ENCODE measurements at places on chromosomes 12 and 14.

DNA sequence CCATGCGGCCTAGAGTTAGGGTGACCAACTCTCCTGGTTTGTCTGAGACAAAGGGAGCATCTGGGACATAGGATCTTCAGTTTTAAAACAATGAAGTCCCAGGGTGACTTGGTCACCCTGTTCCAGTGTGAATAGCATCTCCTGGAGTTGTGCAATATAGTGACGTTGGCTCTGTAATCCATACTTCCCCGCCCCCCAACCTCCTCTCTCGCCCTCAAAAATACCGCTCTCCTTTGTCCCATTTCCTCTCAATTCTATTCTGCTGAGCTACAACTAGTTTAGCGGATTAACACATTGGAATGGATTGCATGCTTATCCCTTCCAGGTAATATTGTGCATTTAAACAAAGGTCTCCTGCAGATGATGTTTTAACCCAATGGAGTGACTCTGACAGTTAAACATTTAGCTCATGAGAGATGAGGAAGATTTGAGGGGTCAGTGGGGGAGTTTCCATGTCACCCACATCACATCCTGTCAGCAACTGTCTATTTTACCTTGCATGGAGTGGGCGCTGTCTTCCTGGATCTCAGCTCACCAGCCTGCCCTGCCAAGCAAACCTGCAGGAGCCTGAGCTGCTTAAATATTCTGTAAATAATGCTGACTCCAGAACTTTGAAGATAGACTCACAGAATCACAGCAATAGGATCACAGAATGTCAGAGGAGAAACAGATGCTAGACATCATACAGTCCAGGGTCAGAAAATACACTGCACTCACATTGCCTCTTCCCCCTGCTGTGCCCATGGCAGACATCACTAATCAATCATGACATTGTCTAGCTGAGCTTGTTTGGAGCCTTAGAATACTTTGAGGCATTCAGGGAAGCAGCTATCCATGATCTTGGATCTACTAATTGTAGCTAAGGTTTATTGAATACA lies 43.0 kb downstream of the MAP1LC3B2 start:
- no peak for DNase-seq

DNA sequence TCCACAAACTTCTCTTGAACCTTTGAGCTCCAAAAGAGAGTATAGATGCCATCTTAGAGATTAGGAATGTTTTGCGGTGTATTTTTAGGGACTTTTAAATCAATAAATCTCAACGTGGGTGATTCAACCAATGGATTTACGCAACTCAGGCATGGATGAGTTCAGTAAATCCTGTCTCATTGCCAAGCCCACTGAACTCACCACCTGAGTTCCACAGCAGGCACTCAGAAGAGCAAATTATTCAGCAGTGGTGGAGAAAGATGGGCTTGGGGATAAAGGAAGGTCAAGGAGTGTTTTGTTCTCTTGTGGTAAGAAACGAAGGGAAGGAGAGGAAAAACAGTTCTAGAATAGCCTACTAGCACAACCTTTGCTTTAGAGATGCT lies 68.7 kb upstream of the HMGA2 start:
- no peak for DNase-seq

GRCh38 chr14:100657780-100658179 lies 68.9 kb upstream of the DLK1 start:
- no peak for DNase-seq

- no peak for DNase-seq
Observed at GRCh38 chr14:105492971-105493871, 2.2 kb downstream of the TEDC1 start.

- DNase-seq: no peak
Observed at GRCh38 chr12:2410496-2410895, 357.7 kb downstream of the CACNA1C start.

DNA sequence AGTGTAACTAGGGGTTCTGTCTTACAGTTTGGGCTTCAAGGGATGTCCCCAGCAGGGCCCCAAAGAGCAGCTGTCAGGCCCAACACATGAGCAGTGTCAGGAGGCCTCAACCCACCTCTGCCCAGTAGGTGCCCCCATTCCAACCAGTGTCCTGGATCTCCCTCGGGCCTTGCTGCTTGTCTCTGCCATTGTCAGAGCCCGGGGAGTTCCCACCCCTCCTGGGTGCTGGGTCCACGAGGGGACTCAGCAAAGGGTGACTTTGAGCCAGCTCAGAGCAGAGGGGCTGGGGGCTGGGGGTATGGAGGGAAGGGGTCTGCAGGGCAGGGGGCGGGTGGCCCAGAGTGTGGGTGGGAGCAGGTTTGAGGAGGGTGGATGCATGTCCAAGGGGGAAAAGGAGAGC lies 18.0 kb upstream of the BEGAIN start:
- no peak for DNase-seq

- DNase-seq: no peak
Observed at GRCh38 chr12:94649349-94650142, 811 bp downstream of the TMCC3 start.

Measured in stimulated activated CD4-positive, alpha-beta T cell treated with anti-CD3 and anti-CD28 coated beads, Interleukin-4, amount 100 ng/mL, for 48 hours (primary cell).